ENCODE measurements at places on chromosomes 12 and 14. TPM values are rescaled to one million over a fixed set of nuclear protein-coding genes. Genes with fewer than 3 reads are reported as not detected.

Gene KLHL42
- 13.7 TPM for total RNA-seq

Gene GALNT16
- total RNA-seq = 0.12 TPM

DNA sequence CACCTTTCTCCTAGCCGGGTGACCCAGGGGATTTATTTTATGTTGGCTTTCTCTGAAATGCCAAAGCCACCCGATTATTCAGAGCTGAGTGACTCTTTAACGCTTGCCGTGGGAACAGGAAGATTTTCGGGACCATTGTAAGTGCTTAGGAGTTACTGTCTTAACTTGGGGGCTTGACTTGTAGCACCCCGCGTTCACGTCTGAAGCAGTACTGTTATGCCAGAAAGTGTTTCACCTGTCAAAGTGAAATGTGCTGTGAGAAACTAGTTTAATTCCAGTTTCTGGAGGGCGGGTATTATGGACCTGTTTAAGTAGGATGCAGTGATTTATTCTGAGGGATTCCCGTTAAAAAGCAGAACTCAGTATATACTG lies 218 bp downstream of the LYSET start:
- DNase-seq = no peak

DNA sequence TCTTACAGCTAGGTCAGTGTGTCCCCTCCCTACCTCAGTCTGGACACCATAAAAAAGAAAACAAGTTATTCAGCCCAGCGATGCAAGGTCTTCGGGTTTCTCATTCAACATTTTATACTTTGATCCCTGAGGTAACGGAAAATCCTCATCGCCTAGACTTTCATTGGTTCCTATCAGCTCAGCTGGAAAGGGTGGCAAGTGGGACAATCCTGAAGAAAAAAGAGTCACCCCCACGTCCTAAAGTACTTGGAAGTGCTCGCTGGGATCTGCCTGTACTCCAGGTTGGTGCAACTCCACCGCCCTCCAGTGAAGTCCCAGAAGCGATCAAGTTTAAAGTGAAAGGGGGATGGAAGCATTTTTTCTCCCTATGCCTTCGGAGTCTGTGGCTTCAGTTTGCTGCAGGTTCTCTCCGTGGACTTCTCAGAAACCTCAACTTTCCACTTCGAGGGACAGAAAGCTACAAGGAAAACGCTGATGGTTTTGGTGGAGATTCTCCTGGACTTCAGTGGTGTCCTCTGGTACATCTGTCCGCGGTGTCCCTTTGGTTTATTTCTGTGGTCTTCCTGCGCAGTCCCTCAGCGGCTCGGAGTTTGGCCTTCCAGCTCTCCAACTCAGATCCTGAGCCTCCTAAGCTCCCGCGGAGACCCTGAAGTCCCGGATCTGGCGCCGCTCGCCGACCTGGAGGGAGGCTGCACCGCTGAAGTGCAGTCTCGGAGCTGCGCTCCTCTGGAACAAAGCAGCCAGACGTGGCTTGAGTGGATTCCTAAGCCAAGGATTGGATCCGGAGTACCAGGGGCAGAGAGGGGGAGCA lies 1.8 kb upstream of the LRFN5 start:
- DNase-seq = no peak

DNA sequence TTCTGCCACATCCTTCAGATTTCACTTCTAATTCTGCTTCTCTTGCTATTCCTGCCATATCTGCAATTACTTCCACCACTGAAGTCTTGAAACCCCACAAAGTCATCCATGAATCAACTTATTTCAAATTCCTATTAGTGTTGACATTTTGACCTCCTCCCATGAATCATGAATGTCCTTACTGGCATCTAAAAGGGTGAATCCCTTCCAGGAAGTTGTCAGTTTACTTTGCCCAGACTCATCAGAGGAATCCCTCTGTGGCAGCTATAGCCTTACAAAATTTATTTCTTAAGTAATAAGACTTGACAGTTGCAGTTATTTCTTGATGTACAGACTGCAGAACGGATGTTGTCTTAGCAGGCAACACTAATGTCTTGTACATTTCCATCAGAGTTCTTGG lies 162.9 kb downstream of the PCNX1 start:
- DNase-seq = peak; percentile 32

DNA sequence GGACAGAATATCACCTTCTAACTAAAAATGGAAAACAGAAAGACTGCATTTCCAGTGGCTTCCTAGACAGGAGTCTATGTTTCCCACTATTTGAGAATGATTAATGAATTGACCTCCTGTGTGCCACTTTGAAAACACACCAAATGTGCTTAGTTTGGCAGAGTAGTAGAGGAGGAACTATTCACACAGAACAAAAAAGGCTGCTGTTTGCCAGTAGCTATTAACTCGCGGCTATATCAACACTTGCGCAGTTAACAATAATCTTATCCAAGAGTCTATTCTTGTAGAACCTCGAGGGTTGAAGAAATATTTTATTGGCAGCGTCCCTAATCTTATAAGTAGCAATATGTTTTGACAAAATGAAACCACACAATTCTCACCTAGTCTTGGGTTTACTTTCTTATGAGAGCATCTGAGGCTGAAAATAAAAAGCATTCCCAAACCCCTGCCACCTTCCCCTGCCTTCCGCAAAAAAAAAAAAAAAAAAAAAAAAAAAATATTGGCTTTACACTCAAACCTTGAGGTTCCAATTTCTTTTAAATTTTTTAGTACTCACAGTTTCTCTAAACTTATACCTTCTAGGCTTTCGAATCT lies 127.3 kb upstream of the FLRT2 start:
- DNase-seq = no peak

DNA sequence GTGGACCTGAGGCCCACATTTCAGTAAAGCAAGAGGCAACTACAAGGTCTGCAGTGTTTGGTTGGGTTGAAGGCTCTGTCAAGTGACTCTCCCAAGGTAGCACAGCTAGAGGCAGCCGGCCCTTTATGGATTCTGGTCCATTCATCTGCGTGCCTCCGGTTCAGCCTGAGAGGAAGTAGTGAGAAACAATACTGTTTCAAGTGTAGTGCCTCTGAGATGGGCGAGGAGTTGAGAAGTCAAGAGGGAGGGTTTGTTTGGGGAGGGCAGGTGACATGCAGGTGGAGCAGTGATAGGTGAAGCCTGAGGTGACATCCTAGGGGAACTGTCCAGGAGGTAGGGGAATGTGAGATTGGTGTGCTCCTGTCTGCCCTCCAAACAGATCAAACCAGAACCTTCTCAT lies 933.5 kb downstream of the VRK1 start:
- DNase-seq = no peak

GRCh38 chr12:132500142-132500855 lies 10.3 kb downstream of the FBRSL1 start:
- no peak for DNase-seq

Data from RPMI7951 (cell line).